ENCODE measurements at places on chromosomes 1 and 21.

GRCh38 chr1:227886993-227887696, 60.6 kb downstream of the WNT9A start:
- DNase-seq: no peak

DNA sequence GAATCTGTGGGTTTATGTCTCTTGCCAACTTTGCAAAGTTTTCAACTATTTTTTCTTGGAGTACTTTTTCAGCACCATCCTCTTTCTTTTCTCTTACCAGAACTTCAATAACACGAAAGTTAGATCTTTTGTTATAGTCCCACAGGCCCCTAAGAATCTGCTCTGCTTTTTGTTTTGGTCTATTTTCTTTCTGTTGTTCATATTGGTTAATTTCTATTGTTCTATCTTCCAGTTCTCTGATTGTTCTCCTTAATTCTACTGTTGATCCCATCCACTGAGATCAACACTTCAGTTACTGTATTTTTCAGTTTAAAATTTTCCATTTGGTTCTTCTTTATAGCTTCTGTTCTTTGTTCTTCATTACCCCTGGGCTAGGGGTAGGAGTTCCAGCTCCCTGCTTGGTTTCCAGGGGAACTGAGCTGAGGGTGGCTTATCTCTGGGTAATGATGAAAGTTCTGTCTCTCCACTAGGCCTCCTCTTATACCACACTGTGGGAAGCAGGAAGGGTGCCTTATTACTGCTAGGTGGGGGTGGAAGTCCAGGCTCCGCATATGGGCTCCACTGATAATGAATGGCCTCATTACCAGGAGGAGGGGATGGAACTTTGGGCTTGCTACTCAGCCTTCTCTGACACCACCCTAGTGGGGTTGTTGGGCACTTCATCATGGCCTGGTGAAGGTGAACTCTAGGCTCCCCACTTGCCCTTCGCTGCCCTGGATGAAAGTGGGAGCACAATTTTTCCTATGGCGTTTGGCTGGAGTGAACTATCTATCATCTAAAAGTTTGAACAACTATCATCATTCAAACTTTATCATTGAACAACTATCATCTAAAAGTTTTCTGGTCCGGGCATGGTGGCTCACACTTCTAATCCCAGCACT, 39.3 kb downstream of the NAV1 start:
- DNase-seq: no peak

DNA sequence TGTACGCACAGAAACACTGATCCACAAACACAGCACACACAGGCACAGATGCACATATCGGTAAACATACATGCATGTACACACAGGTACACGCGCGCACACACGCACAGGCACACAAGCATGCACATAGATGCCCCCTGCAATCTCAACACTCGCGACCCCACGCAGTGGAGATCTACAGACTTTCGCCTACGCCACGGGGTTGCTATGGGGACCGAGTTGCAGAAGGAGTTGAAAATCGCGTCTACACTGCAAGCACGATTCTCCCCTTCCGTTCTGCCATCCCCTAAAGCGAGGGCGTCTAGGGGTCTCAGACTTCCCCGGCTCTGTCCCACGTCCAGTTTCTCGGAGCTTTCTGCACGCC, 826 bp downstream of the TRIM17 start:
- no peak for DNase-seq

DNA sequence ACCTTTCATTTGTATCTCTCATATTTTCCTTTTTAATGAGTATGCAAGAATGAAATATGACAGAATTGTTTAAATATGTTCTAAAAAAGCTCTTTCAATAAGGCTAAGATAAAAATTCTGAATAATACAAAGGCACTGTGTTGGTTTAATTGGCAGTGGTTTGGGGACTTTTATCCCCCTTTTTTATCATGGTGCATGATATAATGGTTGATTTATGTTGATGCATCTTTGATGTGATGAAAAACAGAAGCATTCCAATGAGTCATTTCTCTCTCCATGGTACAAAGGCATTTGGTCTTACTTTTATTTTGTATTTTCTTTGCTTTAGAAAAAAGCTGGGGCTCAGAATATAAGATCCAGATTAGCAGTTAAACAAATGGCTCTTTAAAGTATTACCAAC, 127.2 kb upstream of the GREM2 start:
- DNase-seq: no peak

DNA sequence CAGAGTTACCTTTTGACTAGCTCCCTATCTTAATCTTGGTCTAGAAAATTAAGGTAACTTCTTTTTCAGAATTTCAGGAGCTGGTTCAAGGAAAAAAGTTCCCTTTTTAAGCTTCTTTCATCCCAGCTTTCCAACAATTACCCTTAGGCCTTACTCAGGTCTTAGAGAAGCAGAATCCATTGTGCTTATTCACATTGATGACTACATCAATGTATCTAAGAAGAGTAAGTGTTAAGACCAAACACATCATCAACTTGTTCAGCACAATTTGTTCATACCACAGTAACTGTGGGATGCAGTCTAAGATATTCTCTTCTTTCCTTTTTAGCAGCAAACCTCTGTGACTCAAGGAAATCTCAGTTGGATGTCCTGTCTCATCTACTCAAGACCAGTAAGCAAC, 4.1 kb downstream of the MRPL9 start:
- DNase-seq: no peak

GRCh38 chr1:103459346-103459745, 66.2 kb upstream of the RNPC3 start:
- no peak for DNase-seq

GRCh38 chr21:16815243-16815642, 697.6 kb upstream of the CXADR start:
- no peak for DNase-seq

GRCh38 chr1:228989992-228990827, 254.9 kb downstream of the RHOU start:
- DNase-seq: no peak

GRCh38 chr1:225828706-225829345, 18.9 kb downstream of the EPHX1 start:
- no peak for DNase-seq

GRCh38 chr1:54337034-54337433, 69.2 kb downstream of the SSBP3 start:
- no peak for DNase-seq

- DNase-seq: no peak
Observed at GRCh38 chr1:2290595-2291510, 62.7 kb downstream of the SKI start.

DNA sequence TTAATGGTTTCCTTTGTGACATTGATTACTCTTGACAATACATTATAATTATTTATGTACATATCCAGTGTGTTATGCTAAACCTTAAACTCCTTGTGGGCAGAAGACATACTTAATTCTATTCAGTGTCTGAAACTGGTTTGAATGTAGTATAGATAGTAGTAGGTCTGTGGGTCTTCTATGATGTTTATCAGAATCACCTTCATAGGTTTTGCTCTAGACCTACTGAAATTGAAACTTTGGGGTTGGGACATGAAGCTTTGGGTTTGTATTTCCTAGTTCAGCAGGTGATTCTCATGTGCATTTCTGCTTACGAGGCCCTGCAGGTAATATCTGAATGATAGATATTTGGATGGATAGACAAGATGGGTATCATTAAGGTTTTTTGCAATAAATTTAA, 48.6 kb downstream of the MIGA1 start:
- no peak for DNase-seq

DNA sequence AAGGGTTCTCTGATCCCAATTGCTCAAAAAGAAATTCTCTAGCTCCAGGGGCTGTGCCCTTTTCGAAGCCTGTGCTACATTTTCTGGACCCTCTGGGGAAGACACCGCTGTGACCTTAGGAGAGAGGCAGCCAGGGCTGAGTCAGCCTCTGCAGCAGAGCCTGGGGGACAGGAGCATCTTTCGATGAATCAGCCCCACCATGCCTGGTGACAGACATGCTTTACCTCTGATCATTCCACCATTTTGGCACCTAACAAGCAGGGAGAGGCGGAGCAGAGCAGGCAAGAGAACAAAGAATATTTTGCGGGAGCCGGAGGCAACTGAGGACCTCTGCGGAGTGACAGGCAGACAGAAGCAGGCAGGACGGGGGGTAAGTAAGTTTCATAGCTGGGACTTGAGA, 84.9 kb downstream of the VWA5B1 start:
- no peak for DNase-seq

- DNase-seq: no peak
Observed at GRCh38 chr1:155608888-155609225, 1.2 kb upstream of the MSTO1 start.

DNA sequence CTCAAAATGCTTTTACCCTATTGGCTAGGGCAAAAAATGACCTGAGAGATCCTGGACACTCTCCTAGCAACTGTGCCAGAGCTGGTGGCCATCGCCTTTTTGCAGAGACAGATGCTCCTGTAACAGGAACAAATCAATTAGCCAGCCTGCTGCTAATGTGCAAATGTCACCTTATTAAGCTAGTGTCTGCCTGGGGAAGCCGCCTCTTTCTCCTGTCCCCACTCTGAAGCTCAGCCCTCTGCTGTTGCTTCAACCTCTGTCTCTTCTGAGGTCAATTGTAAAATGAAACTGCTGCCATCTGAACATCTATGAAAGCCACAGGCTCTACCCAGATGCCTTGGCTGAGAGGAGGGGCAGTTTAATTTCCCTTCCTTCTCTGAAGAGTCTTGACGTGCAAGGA, 85.5 kb upstream of the CACNA1E start:
- no peak for DNase-seq

- DNase-seq: no peak
Observed at GRCh38 chr1:160360227-160360695, 6.6 kb upstream of the NHLH1 start.

- DNase-seq: no peak
Observed at GRCh38 chr1:22137004-22137720, 5.7 kb downstream of the WNT4 start.

GRCh38 chr1:91065337-91065736, 43.5 kb upstream of the ZNF644 start:
- no peak for DNase-seq

DNA sequence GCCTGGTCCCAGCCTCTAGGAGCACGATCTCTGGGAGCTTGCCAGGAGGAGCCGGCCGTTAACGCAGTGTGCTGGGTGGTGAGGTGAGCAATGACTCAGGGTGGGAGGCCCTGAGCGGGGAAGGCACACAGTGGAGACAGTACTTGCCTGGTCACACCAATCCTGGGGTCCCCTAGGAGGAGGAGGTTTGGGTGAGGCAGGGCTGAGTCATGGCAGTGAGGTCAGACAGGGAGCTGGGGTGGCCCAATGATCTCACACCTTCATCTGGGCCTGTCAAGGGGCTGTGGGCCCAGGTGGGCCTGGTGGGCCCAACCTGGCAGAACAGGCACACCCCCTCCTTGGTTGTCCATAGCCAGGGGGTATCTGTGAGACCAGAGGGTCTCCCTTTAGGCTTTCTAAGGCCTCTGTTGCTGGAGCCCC, 8.6 kb upstream of the EDN2 start:
- DNase-seq: no peak

- no peak for DNase-seq
Observed at GRCh38 chr1:18630511-18631495, at the start of gene PAX7. TSS of gene PAX7 (plus strand) at chr1:18630846. CDS start at chr1:18631604, 758 bp downstream.

DNA sequence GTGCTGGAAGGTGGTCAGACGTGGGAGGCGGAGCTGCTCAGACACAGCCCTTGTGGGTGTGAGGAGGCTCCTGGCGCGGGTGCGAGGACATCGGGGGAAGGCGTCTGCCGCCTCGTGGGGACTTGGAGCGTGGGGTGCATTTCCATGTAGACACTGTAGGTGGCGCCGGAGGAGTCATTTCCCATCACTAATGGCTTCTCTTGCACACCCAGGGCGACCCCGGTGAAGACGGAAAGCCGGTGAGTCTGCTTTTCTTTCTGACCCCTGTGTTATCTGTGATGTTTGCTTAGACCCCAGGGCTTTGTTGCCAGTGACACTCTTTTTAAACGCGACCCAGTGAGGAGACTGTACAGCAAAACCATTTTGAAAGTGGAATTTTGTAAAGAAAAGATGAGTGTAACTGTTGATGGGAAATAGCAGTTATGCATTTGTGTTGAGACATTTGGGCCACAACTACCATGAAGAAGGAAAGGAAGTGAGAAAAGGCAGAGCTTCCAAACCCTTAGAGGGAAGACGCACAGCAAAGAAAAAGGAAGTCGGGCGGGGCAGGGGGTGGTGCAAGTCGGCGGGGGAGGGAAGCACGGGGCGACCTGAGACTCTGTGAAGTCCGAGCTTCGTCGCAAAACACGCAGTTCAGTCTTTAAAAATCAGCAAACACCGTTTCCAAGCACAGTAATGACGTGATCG, 64.0 kb downstream of the SLC19A1 start:
- no peak for DNase-seq

- DNase-seq: no peak
Observed at GRCh38 chr1:64488862-64489261, 18.9 kb downstream of the CACHD1 start.

DNA sequence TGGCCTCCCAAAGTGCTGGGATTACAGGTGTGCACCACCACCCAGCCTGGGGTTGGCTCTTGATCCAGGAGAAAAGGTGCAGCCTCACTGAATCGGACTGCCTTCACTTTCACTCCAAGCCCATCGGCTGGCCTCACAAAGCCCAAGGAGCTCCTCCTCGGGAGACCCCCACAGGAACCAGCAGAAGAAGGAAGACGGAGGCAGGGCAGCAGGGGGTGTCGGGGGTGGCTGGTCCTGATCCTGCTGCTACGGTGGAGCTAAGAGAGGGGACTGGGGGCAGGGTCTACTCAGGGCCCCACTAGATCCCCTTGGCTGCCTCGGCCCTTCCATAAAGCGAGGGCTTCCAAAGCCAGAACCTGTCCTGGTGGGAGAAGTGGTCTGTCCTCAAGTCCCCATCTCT, 93.9 kb downstream of the STUM start:
- DNase-seq: no peak

- DNase-seq: no peak
Observed at GRCh38 chr1:227763246-227764018, 28.2 kb downstream of the SNAP47 start.

GRCh38 chr1:93288558-93288957, 57.1 kb upstream of the DR1 start:
- no peak for DNase-seq

- DNase-seq: no peak
Observed at GRCh38 chr1:84550826-84551225, 23.4 kb downstream of the CTBS start.

GRCh38 chr1:105874621-105875020, 1181.9 kb upstream of the PRMT6 start:
- no peak for DNase-seq

- no peak for DNase-seq
Observed at GRCh38 chr1:157270705-157271274, 132.6 kb upstream of the ETV3 start.

DNA sequence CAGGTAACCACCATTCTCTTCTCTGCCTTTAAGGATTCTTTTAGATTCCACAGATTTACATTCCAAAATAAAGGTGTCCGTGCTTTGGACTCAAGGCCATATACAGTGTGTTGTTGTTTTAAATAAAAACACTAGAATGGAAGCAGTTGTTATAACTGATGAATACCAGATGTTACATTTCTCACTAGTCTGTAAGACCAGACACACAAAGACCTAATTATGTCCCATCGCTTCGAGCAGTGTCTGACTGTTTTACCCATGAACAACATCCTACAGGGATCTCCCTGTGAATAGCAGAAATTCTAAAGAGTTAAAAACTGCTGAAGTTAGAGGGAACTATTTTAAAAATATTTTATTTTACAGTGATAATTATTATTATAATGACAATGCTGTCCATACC, 574.7 kb upstream of the ZP4 start:
- no peak for DNase-seq
